ENCODE measurements at places on chromosomes 2 and 18.

GRCh38 chr2:241870611-241871537, 1.3 kb downstream of the RTP5 start:
- DNase-seq = no peak

- DNase-seq = no peak
Observed at GRCh38 chr2:6475155-6475940, 390.4 kb downstream of the CMPK2 start.

- no peak for DNase-seq
Observed at GRCh38 chr2:132670496-132671150, 618 bp upstream of the LYPD1 start.

DNA sequence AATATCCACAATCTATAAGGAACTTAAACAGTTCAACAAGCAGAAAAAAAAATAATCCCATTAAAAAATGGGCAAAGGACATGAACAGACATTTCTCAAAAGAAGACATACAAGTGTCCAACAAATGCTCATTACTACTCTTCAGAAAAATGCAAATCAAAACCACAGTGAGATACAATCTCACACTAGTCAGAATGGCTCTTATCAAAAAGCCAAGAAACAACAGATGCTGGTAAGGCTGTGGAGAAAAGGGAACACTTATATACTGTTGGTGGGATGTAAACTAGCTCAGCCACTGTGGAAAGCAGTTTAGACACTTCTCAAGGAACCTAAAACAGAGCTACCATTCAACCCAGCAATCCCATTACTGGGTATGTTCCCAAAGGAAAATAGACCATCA, 7.2 kb upstream of the CRYGB start:
- no peak for DNase-seq

DNA sequence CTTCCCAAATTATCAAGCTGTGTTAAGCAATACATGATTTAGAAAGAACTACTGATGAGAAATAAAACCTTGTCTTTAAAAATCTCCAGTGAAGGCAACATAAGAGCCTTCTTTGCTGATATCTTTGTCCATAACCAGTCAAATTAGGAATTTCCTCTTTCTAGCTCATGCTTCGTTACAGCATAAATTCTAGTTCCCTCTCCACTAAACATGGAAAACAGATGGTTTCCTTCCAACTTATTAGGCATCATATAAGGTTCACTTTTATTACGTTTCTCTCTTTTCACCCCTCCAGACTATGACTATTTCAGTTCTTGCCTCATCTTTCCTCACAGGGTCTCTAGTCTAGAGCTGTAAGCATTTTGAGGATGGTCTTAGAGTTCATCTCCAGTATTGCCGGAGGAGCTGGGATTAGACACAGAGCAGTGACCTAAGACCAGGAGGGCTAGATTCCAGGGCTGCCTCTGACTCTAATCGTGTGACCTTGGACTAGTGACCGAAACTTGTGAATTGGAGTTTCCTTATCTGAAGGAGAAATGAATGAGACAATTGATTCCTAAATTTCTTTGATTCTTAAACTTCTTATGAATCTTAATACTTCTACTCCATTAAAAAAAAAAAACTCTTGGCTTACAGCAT, 195.5 kb upstream of the APCDD1 start:
- DNase-seq = no peak

GRCh38 chr18:46332921-46333341, 228.7 kb downstream of the HAUS1 start:
- DNase-seq = no peak

- no peak for DNase-seq
Observed at GRCh38 chr18:59861009-59861408, 38.8 kb upstream of the PMAIP1 start.

- DNase-seq = no peak
Observed at GRCh38 chr18:42906761-42907160, 208.7 kb downstream of the RIT2 start.

DNA sequence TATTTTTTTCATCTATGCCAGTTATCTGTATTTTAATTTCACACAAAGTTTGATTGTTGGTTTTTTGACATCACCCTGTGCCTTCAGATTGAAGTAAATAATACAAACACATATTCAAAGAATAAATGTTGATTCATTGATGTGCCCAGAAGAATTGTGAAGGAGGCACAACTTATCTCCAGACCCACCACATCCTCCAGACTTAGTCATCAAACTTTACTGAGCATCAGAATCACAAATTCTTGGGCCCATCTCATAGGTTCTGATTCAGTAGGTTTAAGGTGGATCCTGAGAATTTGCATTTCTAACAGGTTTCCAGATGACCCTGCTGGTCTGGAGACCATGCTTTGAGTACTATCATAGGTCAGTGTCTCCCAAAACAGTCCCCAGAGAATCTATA, 82.8 kb upstream of the PIK3C3 start:
- DNase-seq = no peak

- DNase-seq = no peak
Observed at GRCh38 chr2:41502752-41503151, 545.1 kb upstream of the PKDCC start.

DNA sequence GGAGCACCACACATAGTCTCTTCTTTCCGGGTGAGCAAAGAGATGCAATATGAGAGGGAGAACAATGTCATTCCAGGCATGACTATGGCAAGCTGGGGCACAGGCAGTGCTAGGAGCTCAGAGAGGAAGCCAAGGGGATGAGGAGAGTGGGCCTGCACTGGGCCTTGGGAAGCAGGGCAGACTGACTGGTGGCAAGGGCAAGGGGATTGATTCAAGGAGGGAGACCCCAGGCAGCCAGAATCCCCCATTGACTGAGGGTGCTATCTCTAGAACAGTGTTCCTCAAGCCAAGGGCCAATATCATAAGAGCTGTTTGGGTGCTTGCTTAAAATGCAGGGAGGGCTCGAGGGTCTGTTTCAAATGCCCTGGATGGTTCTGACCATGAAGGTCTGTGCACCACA, 36.1 kb downstream of the MARCO start:
- no peak for DNase-seq

- no peak for DNase-seq
Observed at GRCh38 chr2:216845426-216845825, 14.4 kb downstream of the TNP1 start.

DNA sequence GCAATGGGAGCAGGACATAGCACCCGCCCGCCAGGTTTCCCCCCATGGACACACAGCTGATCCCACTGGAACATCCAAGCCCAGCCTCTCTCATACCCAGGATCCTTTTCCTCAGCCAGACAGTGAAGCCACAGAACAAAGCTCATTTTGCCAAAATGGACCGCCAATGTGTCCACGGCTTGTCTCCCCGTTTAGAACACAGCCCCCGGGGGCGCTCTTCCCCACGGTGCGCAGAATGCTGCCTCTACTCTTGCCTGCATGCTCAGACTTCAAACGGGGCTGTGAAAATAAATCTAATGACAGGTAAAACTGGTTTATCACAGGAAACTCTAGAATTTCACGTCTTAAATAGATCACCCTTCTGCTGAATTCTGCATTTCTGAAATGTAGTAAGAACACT, 548.5 kb upstream of the ID2 start:
- no peak for DNase-seq

GRCh38 chr2:76572981-76573380, 862.3 kb upstream of the GCFC2 start:
- DNase-seq = no peak

- no peak for DNase-seq
Observed at GRCh38 chr2:201203916-201204654, 21.1 kb downstream of the CASP10 start.

- no peak for DNase-seq
Observed at GRCh38 chr2:68974946-68975665, 670 bp downstream of the GKN1 start.

DNA sequence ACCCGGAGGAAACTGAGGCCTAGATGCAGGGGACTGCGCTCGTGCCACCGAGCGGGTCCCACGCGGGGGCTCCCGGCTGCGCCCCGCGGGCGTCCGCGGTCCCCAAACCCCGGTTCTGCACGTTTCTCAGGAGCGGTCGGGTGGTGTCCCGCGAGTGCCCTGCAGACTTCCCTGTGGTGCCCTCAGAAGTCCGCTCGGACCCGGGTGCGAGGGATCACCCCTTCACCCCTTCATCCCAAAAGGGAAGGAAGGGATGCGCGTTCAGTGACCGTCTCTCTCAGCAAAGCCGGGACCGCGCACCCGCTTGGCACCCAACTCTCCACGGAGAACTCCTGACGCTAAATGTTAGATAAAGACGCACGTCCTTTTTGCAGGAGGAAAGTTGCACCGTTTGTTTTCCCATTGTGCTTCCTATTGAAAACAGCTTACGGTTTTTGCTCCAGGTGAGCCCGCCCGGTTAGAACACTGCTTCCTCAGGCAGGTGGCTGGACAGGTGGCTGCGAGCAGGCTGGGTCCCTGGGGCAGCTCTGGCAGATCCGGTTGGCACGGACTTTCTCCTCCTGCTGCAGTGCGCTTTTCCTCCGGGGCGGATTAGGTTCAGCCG, 779 bp downstream of the DGKD start:
- no peak for DNase-seq

DNA sequence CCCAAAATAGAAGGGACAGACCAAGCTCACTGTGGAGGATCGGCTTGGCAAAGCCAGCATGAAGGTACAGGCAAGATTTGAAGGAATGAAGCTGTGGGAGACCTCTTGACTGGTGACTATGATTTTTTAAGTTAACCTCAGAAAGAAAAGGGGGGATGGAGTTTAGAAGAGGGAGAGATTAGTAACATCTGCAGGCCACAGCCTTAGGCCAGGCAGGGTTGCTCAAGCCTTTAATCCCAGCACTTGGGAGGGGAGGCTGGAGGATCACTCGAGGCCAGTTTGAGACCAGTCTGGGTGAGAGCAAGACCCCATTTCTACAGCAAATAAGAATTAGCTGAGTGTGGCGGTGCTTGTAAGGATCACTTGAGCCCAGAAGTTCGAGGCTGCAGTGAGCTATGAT, 46.6 kb downstream of the ZNF532 start:
- DNase-seq = no peak

- no peak for DNase-seq
Observed at GRCh38 chr18:24695168-24695567, 234.7 kb downstream of the HRH4 start.

GRCh38 chr2:120206022-120206581, 17.1 kb downstream of the TMEM185B start:
- no peak for DNase-seq

GRCh38 chr2:42960002-42960841, 167.8 kb upstream of the HAAO start:
- DNase-seq = no peak

Measured in stimulated activated CD8-positive, alpha-beta memory T cell treated with anti-CD3 and anti-CD28 coated beads, Interleukin-4, amount 100 ng/mL, for 4 hours (primary cell).